CD4-positive, alpha-beta memory T cell (primary cell): ENCODE measurements at places on chromosomes 16 and 17. TPM values are rescaled to one million over a fixed set of nuclear protein-coding genes. Genes with fewer than 3 reads are reported as not detected.

CHST6 gene
- 0.06 TPM for total RNA-seq

CCDC200 gene
- 1.3 TPM for total RNA-seq

OSBPL7 gene
- total RNA-seq, result 46.5 TPM

MYH13 gene
- not detected for total RNA-seq

SCNN1G gene
- total RNA-seq, result not detected

NACA2 gene
- total RNA-seq, result not detected

SREBF1 gene
- total RNA-seq, result 11.7 TPM

TPPP3 gene
- not detected for total RNA-seq

IGSF6 gene
- 3.9 TPM for total RNA-seq

GRCh38 chr17:8799570-8800212, 526 bp upstream of the MFSD6L start:
- no peak overlapping the region for H3K4me3 ChIP-seq
- no peaks in the 10 kb centered on the region for H3K36me3 ChIP-seq
- no peaks in the 10 kb centered on the region for H3K4me1 ChIP-seq
- no peak overlapping the region for H3K27ac ChIP-seq
- no peak for DNase-seq
- H3K27me3 ChIP-seq, result no peaks in the 10 kb centered on the region

GRCh38 chr17:55059724-55060123, 91.2 kb downstream of the STXBP4 start:
- DNase-seq, result no peak
- H3K27me3 ChIP-seq, result no peaks in the 10 kb centered on the region
- H3K4me1 ChIP-seq, result no peaks in the 10 kb centered on the region
- no peak overlapping the region for H3K27ac ChIP-seq

- peak within 1 kb of the TSS; percentile 66 for H3K27ac ChIP-seq
- no peaks in the 10 kb centered on the region for H3K36me3 ChIP-seq
- DNase-seq, result peak; percentile 67
- peak within 1 kb of the TSS; percentile 60 for H3K4me3 ChIP-seq
Observed at GRCh38 chr17:31313982-31314781, at the start of gene EVI2B. Gene EVI2B, minus strand, starts transcription at chr17:31314054. Its CDS starts 8,445 bp downstream, at chr17:31305609.

DNA sequence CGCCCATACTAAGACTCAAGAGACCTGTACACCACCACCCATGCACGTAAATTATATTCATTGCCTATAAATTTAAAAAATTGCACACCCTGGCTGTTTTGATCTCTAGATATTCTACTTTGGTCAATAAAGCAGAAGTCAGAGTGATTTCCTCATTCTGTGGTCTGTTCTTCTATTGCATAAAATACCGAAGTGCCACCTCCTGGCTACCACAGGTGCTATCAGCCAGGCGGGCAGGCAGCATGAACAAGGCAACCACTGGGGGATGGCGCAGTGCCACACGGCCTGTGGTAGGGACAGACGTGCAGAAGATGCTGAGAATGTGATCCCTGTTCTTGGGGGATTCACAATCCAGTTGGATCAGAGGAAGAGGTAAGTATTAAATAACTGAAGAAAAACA, 122.3 kb downstream of the CDK5R1 start:
- DNase-seq, result peak; percentile 69
- no peaks in the 10 kb centered on the region for H3K27me3 ChIP-seq
- H3K4me1 ChIP-seq, result no peaks in the 10 kb centered on the region
- no peak overlapping the region for H3K4me3 ChIP-seq
- H3K27ac ChIP-seq, result no peak overlapping the region

DNA sequence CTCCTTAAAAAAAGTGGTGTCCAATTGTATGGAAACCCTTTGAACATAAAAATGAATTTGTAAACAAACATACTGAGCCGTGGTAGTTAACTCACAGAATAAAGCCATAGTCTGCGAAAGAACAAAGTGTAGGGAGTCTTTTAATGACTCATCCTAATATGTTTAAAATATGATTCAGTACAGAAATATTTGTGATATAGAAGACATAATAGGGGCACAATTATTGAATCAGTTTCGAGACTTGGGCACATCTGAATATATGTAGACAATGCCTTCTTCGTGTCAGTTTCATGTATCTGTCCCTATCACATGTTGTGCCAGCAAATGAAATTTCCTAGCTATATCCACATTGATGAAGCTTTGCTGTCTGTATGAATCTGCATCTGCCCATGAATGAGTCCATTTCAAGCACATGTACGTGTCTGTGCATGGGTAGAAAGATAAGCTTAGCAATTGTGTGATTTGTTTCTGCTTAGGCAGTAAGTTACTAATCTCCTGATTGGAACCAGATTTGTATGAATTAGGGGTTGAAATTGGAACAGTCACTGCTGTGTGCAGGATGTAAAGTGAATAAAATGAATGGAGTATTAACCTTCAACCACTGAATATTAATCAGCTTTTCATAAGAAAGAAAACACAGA, 112.5 kb upstream of the SOX9 start:
- DNase-seq, result no peak
- no peaks in the 10 kb centered on the region for H3K36me3 ChIP-seq
- no peaks in the 10 kb centered on the region for H3K4me1 ChIP-seq
- no peak overlapping the region for H3K4me3 ChIP-seq

DNA sequence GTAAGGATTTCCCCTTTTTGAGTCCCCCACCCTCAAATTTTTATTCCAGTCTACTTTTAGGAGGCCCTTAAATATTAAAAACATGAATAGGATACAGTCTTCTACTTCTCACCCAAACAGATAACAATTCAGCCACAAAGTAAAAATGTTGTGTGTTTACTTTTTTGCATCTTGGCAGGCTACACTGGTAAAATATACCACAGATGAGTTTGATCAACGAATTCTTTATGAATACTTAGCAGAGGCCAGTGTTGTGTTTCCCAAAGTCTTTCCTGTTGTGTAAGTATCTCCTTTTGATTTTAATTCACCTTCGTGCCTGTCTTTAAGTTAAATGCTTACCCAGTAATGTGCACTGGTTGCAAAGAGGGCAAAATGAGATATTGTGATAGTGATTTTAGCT, 34.4 kb upstream of the RAB11FIP4 start:
- H3K4me1 ChIP-seq, result no peaks in the 10 kb centered on the region
- H3K36me3 ChIP-seq, result peaks cover 20% of the 10 kb centered on the region
- no peak overlapping the region for H3K4me3 ChIP-seq
- no peak for DNase-seq
- H3K27me3 ChIP-seq, result no peaks in the 10 kb centered on the region
- no peak overlapping the region for H3K27ac ChIP-seq

DNA sequence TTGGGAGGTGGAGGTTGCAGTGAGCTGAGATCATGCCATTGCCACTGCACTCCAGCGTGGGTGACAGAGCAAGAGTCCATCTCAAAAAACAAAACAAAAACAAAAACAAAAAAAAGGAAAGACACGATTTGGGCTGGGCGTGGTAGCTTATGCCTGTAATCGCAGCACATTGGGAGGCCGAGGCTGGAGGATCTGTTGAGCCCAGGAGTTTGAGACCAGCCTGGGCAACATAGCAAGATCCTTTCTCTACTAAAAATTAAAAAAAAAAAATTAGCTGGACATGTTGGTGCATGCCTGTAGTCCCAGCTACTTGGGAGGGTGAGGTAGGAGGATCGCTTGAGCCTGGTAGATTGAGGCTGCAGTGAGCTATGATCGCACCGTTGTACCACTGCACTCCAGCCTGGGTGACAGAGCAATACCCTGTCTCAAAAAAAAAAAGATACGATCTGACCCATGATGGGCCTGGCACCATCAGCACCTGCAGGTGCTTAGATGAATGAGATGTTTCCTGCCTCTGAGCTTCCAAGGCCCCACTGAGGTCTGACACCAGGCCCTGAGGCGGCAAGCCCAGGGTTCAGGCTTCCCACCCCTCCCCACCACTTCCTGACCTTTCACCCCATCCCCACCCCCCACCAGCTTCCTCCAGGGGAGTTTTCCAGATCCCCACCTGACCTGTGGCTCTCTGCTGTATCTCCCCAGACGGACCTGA, 21.7 kb downstream of the ATP2A1 start:
- DNase-seq, result no peak
- no peaks in the 10 kb centered on the region for H3K36me3 ChIP-seq
- no peak overlapping the region for H3K27ac ChIP-seq
- H3K4me3 ChIP-seq, result no peak overlapping the region

- no peaks in the 10 kb centered on the region for H3K36me3 ChIP-seq
- H3K4me3 ChIP-seq, result no peak overlapping the region
- no peaks in the 10 kb centered on the region for H3K27me3 ChIP-seq
- H3K27ac ChIP-seq, result no peak overlapping the region
Observed at GRCh38 chr17:50853015-50853615, 13.0 kb downstream of the TOB1 start.

- H3K4me3 ChIP-seq, result no peak overlapping the region
- H3K27ac ChIP-seq, result no peak overlapping the region
- H3K4me1 ChIP-seq, result peaks cover 10% of the 10 kb centered on the region
- DNase-seq, result no peak
- no peaks in the 10 kb centered on the region for H3K36me3 ChIP-seq
Observed at GRCh38 chr17:65496801-65497200, 64.6 kb downstream of the AXIN2 start.

- DNase-seq, result no peak
- H3K4me1 ChIP-seq, result no peaks in the 10 kb centered on the region
- H3K27me3 ChIP-seq, result no peaks in the 10 kb centered on the region
- no peak overlapping the region for H3K4me3 ChIP-seq
- no peak overlapping the region for H3K27ac ChIP-seq
- no peaks in the 10 kb centered on the region for H3K36me3 ChIP-seq
Observed at GRCh38 chr16:83743241-83743640, 64.5 kb upstream of the HSBP1 start.

- no peaks in the 10 kb centered on the region for H3K4me1 ChIP-seq
- no peaks in the 10 kb centered on the region for H3K27me3 ChIP-seq
- H3K27ac ChIP-seq, result no peak overlapping the region
- H3K36me3 ChIP-seq, result no peaks in the 10 kb centered on the region
- no peak overlapping the region for H3K4me3 ChIP-seq
Observed at GRCh38 chr17:30720013-30720471, 104.5 kb downstream of the CRLF3 start.

- H3K36me3 ChIP-seq, result peaks cover 5% of the 10 kb centered on the region
- H3K4me3 ChIP-seq, result no peak overlapping the region
- no peak for DNase-seq
- H3K27me3 ChIP-seq, result no peaks in the 10 kb centered on the region
- H3K27ac ChIP-seq, result no peak overlapping the region
- H3K4me1 ChIP-seq, result no peaks in the 10 kb centered on the region
Observed at GRCh38 chr17:48127371-48128051, 19.9 kb downstream of the SNX11 start.

GRCh38 chr17:3963237-3964201, 718 bp downstream of the ATP2A3 start:
- peak overlapping the region; percentile 97 for H3K4me3 ChIP-seq
- peaks cover 5% of the 10 kb centered on the region for H3K36me3 ChIP-seq
- H3K27me3 ChIP-seq, result no peaks in the 10 kb centered on the region
- H3K27ac ChIP-seq, result peak overlapping the region; percentile 62

- H3K27me3 ChIP-seq, result no peaks in the 10 kb centered on the region
- no peak overlapping the region for H3K27ac ChIP-seq
- H3K4me1 ChIP-seq, result no peaks in the 10 kb centered on the region
- no peak for DNase-seq
Observed at GRCh38 chr17:65762973-65763372, 201.5 kb upstream of the AXIN2 start.

DNA sequence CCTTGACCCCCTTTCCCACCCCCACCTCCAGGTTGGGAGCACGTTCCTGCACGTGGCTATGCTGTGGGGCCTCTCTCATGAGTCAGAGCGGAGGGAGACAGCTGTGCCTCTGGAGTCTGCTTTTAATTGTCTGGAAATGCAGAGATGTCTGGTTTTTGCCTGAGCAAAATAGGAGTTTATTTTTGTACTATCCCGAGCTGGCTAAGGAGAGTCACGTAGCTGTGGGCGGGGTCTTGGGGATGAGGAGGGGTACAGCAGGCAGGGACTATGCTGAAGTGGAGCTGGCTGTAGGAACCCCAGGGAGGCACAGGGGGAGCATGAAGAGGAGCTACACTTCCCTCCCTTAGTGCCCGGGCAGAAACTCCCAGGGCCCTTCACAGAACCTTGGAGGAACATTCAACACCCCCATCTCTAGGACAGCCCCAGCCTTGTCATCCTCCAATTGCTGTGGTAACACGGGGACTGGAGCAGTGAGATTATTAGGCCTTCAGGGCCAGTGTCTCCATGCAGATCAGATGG, 44.7 kb upstream of the LGALS9 start:
- H3K36me3 ChIP-seq, result peaks cover 12% of the 10 kb centered on the region
- no peaks in the 10 kb centered on the region for H3K27me3 ChIP-seq
- no peak overlapping the region for H3K27ac ChIP-seq

- H3K4me1 ChIP-seq, result no peaks in the 10 kb centered on the region
- H3K27ac ChIP-seq, result no peak overlapping the region
- DNase-seq, result no peak
- H3K4me3 ChIP-seq, result no peak overlapping the region
- no peaks in the 10 kb centered on the region for H3K36me3 ChIP-seq
- no peaks in the 10 kb centered on the region for H3K27me3 ChIP-seq
Observed at GRCh38 chr16:6946106-6946505, 386.5 kb upstream of the RBFOX1 start.

DNA sequence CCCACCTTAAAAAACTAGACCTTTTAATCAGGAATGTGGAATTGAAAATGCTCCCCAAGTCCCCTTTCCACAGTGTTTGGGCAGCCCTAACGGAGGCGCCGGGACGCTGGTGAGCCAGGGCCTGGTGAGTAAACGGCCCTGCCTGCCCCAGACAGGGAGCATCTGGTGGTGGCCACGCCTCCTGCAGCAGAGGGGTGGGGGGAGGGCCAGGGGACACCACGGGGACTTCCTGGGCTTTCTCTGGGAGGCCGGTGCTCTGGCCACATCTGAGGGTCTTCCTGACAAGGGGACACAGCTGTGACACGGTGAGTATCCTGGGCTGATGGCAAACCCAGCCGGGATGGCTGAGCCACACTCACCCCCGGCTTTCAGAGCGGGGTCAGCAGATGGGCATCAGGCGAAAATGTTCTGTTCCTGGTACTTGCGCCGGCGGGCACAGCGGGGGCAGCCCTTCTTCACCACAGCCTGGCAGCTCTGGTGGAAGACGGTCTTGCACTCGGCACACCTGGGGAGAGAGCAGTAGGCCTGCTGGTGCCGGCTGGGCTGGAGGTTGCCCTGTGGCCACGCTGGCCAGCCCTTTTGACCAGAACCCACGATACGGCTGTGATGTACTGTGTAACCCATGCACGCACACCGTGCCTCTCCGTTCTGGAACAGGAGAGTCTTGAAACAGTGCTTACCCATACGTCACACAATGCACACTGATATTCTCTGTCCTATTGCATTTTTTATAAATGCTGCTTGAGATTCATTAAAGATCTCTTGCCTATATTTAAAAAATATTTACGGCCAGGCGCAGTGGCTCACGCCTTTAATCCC, 5.0 kb upstream of the ARHGAP27 start:
- peaks cover 5% of the 10 kb centered on the region for H3K36me3 ChIP-seq
- H3K4me1 ChIP-seq, result peaks cover 6% of the 10 kb centered on the region
- no peak for DNase-seq
- H3K27me3 ChIP-seq, result no peaks in the 10 kb centered on the region
- no peak overlapping the region for H3K27ac ChIP-seq
- no peak overlapping the region for H3K4me3 ChIP-seq

- no peak overlapping the region for H3K4me3 ChIP-seq
- H3K27me3 ChIP-seq, result no peaks in the 10 kb centered on the region
Observed at GRCh38 chr17:39062846-39063680, 88.4 kb downstream of the PLXDC1 start.

- no peak overlapping the region for H3K27ac ChIP-seq
- no peaks in the 10 kb centered on the region for H3K27me3 ChIP-seq
- no peak overlapping the region for H3K4me3 ChIP-seq
- no peaks in the 10 kb centered on the region for H3K4me1 ChIP-seq
- H3K36me3 ChIP-seq, result no peaks in the 10 kb centered on the region
Observed at GRCh38 chr17:43467981-43468581, 15.7 kb upstream of the DHX8 start.
